Fibroblast of the conjunctiva (primary cell): ENCODE measurements at places on chromosomes 4 and X.

DNA sequence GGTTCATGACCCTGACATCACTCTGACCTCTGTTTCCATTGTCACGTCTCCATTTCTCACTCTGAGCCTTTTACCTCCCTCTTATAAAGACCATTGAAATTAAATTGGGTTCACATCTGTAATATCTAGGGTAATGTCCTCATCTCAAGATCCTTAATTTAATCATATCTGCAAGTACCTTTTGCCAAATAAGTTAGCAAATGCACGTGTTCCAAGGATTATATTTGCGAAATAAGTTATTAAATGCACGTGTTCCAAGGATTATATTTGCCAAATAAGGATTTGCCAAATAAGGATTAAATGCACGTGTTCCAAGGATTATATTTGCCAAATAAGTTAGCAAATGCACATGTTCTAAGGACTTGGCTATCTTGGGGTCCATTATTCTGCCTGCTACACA is 938.0 kb downstream of the NLGN4X start:
- no peak for DNase-seq

DNA sequence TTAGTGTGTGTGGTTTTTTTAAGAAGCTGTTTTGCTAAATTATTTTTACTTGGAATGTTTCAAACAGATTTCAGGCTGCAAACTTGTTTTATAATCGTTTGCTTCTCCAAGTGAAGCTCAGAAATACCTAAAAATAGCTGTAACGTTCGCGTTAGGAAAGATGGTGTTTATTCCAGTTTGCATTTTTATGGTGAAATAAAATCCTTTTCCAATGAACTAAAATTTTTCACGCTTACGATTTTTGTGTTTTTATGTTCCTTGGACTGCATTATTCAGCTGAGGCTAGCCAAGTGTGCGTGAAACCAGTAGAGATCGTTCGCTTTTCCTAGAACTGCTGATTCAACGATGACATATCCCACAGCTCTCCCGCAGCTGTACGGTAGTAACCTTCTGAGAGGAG is 10.9 kb downstream of the AKAP17A start:
- no peak for DNase-seq

GRCh38 chr4:37445023-37445422 is 200.5 kb downstream of the NWD2 start:
- DNase-seq: no peak

GRCh38 chr4:107017443-107018343 is 18.4 kb downstream of the DKK2 start:
- DNase-seq: no peak

GRCh38 chrX:117653396-117653795 is 463.2 kb downstream of the KLHL13 start:
- no peak for DNase-seq

DNA sequence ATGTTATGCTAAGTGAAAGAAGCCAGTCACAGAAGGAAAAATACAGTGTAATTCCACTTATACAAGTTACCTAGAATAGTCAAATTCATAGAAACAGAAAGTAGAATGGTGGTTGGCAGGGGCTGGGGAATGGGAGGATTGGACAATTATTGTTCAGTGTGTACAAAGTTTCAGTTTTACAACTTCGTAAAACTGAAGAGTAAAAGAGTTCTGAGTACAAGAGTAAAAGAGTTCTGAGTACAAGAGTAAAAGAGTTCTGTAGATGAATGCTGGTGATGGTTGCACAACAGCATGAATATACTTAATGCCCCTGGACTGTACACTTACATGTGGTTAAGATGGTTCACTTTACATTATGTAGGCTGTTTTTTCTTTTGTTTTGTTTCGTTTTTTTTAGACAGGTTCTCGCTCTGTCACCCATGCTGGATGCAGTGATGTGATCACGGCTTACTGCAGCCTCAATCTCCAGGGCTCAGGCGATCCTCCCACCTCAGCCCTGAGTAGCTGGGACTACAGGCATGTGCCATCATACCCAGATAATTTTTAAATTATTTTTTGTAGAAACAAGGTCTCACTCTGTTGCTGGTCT is 230.9 kb downstream of the SOWAHB start:
- no peak for DNase-seq

DNA sequence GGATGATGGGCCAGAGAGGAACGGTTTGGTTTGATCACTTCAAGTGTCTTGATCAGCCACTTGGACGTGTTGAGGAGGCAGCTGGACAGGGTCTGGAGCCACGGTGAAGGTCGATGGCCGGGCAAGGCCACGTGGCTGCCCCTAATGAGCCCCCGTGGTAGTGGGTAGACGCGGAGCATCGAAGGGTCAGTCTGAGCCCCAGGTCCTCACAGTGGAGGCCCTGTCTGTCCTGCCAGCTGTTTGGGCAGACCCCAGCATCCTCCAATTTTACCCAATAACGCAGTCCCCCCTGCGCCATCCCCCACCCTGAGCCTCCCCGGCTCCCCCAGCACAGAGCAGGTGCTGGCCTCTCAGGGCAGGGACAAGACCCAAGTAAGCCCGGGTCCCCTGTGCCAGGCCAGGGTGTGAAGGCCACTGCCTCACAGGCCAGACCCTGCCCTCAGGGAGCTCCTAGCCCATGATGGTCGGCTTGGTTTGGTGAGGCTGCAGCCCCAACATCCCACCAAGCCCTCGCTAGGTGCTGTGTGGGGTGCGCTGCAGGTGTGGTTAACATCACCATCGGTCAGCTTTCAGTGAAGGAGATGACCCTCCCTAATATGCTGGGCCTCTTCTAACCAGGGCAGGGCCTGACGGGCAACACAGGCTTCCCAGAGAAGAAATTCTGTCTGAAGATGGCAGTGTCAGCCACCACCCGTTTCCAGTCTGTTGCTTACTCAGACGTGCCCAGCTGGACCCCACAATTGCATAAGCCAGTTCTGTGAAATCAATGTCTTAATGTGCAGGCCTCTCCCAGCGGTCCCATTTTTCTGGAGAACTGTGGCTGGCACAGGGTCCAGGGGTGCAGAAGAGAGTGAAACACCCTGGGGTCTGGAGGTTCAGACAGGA is 40.5 kb upstream of the NKX1-1 start:
- no peak for DNase-seq

- no peak for DNase-seq
Measured at GRCh38 chrX:30888526-30889146, 418 bp downstream of the TAB3 start.

- DNase-seq: no peak
Measured at GRCh38 chr4:149702414-149703293, 113.0 kb downstream of the IQCM start.

- DNase-seq: no peak
Measured at GRCh38 chr4:161920304-161921052, 243.3 kb downstream of the FSTL5 start.

DNA sequence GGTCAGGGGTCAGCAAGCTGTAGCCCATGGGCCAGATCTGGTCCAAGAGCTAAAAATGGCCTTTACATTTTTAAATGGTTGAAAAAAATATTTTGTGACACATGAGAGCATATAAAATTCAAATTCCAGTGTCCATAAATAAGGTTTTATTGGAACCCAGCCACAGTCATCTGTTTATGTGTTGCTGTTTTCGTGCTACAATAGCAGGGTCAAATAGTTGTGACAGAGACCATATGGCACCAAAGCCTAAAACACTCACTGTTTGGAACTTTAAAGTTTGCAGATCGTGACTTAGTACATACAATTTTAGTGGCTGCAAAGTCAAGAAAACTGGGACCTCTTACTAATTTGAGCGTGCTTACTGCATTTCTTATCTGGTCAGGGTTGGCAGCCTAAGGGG is 29.2 kb downstream of the LAMP2 start:
- no peak for DNase-seq

DNA sequence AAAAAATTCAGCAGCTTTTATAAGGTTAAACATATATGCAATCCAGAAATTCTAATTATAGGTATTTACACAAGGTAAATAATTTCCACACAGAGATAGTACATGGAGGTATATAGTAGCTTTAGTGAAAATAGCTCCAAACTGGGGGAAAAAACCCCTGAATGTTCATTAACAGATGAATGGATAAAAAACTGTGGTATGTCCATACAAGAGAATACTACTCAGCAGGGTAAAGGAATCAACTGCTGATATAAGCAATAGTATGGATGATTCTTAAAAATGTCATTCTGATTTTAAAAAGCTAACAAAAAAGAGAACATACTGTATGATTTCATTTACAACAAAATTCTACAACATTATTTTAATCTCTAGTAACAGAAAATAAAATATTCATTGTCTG is 37.2 kb upstream of the FRMD7 start:
- DNase-seq: no peak

DNA sequence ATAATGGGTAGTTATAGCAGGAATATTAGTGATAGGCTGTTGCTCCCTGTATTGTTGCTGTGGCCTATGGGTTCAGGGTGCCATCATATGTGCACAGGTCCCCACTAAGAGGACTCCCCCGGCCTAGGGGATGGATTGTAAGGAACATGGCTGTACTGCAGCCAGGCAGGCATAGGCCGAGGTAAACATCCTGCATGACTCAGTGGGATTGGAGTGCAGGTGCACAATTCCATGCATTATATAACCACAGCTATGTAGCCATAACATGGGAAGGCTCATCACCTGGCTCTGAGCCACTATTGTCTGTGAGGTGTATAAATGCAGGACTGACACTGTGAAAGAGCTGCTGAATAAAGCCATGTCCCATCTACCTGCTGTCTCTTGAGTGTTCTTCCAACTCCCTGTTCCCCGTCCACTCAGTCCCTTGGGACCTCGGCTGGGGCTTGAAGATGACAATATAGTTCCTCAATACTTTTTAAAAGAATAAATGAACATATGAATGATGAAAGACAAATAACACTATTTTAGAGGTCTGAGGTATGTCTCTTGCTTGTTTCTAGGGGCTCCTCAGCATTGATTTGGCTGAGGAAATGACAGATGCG is 425.2 kb downstream of the IDS start:
- no peak for DNase-seq

- DNase-seq: peak; percentile 60
Measured at GRCh38 chr4:86092684-86093083, 267.2 kb downstream of the MAPK10 start.

GRCh38 chrX:2694914-2695267 is 3.8 kb downstream of the CD99 start:
- no peak for DNase-seq

DNA sequence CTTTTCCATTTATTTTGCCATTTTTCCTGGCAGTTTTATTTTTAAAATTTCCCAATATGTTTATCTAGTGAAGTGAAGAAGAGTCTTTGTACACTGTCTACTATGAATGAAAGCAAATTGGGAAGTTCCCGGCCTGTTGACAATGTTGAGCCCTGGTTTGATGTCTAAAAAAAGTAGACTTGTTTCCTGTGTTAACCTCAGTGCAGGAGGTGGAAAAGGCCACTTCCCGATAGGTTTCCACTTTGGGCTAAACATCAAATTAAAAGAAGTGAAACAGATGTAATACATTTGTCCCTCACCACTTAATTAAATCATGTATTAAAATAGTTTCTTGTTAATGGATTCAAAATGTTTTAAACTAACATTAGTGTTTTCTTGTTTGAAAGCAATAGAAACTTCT is 30.0 kb downstream of the BBS12 start:
- DNase-seq: no peak

GRCh38 chr4:48268956-48269860 is at the start of gene TEC:
TSS of gene TEC (minus strand) at chr4:48269838. CDS start at chr4:48228614, 41,224 bp downstream.
- no peak for DNase-seq

- DNase-seq: no peak
Measured at GRCh38 chr4:7710576-7711306, 228.9 kb downstream of the AFAP1 start.

GRCh38 chr4:168139336-168139735 is 47.0 kb downstream of the ANXA10 start:
- no peak for DNase-seq

DNA sequence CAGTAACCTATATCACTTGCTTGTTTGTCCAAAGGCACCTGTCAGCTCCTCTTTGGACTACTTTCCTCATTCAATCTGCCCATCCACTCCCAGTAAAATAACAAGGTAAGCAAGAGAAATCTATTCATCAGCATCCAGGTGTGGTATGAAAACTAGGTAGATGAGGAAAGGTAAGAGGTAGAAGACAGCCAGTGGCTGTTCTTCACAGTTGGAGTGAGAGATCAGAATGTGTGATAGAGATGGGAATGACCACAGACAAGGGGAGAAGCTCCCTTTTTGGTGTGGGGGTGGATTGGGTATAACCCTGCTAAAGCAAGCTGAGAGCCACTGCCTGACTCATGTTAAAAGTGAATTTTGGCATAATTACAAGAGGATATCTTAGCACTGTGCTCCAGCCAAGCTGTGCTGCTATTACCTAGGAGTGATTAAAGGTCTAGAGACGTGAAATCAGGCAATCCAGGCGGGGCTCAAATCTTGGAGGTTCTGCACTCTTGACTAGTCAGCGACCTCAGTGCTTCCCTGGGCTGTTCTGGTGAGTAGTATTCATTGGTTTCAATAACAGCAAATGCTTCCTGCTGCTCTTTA is 28.1 kb upstream of the RASL11B start:
- no peak for DNase-seq

DNA sequence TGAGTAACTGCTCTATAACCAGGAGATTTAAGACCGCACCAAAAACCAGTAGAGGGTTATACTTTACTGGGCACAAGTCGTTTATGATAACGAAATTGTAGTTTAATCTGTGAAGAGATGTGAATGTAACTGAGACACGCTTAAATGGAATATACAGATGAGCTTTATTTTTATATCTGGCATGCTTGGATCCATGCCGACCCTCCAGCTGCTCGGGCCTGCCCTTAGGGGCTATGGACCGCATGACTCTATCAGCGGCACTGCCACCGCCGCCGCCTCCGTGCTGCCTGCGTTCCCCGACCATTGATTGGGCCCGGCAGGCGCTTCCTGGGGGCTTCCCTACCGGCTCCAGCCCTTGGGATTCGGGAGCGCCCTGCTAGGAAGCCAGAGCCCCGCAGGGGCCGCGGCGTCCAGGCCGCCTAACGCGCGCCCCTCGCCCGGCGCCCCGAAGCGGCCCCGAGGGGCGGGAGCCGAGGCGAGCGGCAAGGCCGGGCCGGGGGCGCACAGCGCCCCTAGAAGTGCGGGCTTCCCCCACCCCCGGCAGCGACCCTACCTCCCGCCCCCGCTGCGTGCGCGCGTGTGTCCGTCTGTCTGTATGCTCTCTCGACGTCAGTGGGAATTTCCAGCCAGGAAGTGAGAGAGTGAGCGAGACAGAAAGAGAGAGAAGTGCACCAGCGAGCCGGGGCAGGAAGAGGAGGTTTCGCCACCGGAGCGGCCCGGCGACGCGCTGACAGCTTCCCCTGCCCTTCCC is at the start of gene NFKB1:
TSS of gene NFKB1 (plus strand) at position 664 of the 751 bp plus-strand sequence. CDS start 24,160 bp downstream, outside the sequence.
- DNase-seq: no peak

DNA sequence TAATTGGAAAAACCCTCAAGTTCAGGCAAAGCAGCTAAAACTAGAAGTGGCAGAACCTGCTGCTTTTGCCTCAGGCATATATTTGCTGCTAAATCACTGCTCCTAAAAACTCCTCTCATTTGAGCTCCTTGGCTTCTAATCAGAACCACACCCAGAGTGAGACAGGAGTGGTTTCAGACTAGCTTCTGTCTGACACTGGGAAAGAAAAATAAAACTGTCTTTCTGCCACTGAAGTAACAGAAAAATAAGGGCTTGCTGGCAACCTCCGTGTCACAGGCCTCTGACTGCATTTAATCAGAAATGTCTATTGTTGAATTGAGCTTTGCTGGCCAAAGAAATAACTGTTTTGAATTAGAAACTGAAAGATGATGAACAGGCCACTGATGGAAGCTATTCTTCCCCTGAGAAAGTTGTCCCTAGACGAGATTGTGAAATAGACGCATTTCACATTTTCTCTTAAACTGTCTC is 52.1 kb upstream of the RAP2C start:
- DNase-seq: peak; percentile 34
